ENCODE measurements at places on chromosomes 2 and 18.

DNA sequence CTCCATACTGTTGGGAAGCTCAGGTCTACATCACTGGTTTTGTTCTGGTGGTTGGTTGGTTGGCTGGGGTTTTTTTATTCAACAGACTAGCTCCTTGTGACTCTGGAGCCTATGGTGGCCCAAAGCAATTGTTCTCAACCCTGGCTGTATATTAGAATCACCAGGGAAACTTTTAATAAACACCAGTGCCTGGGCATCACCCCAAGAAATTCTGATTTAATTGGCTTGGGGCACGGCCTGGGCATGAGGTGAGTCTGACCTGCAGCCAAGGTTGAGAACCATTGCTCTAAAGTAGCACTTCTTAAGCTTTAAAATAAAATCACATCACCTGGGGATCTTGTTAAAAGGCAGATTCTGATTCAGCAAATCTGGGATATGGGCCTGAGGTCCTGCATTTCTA lies 184.1 kb downstream of the C1D start:
- DNase-seq = no peak

DNA sequence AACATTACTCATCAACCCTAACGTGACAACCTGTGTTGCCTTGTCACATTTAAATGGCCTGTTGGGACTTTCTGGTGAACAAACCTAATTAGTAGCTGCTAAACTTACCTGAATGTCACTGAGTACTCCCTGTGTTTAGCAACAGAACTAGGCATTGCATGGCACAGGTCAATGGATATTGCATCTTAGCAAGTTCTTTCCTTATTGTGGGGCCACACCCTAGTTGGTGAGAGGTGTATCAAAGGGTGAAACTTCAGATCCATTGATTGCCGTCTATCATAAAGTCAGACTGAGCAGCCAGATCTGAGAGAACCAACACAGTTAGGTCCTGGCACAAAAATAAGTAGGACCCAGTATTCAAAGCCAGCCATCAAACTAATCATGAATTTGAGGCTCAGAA lies 29.8 kb upstream of the ZNF385B start:
- DNase-seq = no peak

DNA sequence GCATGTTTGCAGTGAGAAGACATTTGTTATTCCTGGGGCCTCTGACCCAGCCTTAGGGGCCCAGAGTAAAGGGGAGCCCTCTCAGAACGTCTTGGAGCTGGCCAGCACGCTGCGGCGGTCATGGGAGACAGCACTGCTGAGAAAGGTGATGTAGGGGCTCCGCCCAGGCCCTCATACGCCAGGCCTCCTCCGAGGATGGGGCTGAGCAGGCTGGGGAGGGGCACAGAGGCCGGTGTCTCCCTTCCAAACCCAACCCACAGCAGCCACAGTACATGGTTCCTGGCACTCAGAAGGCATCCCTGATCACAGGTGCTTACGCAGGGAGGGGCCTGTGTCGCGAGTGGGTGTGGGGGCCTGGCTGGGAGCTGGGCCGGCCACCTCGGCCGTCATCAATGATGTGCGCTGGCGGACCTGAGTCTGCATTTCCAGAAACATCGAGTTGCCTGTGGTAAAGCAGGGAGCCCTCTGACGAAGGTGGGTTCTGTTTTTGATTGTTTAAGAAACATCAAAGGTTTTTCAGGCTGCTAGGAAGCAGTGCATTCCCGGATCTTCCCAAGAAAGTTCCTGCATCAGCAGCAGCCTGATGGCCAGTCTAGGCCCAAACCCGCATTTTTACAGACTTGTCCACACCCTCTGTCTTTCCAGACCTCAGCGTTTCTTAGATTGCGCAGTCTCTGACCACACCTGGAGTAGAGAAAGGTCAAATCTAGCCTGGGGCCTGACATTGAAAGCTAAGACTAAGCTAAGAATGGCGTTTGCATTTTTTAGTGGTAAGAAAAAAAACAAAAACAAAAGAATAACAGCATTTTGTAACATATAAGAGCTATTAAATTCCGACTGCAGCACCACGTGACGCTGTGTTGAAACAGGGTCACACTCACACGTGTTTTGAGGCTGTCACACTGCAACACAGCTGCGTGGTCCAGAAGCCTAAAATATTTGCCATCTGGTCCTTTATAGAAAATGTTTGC lies 51.2 kb upstream of the PXDN start:
- DNase-seq = no peak

DNA sequence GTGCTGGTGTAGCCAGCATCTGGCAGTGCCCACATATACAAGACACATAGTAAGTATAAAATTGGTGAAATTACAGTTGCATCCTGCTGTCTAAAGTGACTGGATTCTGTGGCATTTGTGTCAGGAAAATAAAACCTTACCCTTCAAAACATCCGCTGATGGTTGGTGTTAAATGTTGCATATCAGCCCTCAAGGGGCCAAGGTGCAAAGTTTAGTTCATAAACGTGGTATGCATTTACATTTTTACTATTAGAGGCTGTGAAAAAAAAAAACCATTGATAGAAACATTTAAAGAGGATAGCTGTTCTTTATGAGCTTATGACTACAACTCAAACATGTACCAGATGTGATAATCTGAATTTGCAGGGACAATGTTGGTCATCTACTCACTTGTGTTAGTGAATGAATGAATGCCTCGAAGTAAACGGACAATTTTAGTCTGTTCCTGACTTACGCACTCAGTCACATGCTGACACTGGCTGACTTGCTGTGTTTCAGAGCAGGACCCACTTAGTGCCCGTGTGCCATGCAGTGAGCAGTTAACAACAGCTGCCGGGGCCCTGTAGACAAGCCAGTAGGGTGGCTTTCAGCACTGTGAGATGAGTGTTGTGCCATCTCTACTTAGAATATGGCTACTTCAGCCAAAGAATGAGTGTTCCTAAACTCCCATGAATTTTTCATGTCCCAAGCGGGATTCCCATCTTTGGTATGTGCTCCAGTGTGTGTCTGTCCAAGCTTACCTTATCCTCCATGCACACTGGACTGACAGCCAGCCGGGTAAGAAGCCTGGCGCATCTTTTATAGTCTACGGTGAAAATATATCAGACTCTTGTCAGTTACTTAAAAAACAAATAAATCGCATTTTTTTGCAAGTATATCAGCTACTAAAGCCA lies 5.3 kb downstream of the ALKAL2 start:
- DNase-seq = no peak

DNA sequence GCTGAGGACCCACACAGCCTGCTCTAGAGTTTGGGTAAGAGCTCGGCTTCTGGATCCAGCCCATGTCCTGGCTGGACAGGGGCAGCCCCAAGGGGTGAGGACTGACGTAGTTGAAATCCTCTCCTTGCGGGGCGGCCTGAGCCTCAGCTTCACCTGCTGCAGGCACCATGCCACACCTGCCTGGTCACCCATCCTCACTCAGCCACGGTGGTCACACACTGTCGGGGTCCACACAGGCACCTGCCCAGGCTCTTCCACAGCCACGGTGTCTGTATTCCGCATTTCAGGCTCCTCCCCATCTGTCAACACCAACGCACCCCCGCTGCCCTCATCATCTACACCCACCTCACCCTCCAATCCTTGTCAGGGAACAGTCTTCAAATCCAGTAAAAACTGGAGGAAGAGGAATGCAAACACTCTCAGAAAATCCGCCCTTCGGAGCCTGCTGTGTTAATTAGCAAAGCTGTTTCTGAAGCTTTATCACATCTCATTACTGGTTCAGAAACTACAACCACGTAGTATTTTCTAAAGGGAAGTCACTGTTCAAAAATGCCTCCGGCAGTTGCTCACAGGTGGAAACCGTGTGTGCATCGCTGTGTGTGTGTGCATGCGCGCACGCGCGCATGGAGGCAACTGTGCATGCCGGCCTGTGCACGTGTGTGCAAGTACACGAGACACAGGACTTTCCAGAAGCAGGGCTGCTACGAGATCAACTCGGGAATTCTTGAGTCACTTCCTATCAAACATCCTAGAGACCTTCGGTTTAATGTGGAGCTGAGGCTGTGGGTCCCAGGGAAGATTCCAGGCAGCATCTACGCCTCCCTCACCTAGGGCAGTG lies 38.2 kb downstream of the SLC66A2 start:
- DNase-seq = no peak

DNA sequence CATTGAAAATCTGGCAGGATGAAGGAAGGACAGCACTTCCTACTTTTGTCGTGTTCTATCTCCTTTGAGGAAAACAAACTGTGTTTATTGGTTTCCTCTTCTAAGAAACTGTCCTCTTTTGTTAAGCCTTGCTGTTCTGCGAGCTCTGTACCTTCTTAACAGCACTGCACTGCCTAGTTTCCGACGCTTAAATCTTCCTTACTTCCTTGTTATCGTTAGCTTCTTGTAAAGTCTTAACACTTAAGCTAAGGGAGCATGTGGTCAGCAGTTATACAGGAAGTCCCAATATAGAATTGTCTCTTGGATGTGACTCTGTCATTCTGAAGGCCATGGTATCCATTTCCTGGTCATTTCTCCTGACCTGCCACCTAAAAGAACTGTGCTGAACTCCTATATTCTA lies 552.8 kb upstream of the NRP2 start:
- no peak for DNase-seq

DNA sequence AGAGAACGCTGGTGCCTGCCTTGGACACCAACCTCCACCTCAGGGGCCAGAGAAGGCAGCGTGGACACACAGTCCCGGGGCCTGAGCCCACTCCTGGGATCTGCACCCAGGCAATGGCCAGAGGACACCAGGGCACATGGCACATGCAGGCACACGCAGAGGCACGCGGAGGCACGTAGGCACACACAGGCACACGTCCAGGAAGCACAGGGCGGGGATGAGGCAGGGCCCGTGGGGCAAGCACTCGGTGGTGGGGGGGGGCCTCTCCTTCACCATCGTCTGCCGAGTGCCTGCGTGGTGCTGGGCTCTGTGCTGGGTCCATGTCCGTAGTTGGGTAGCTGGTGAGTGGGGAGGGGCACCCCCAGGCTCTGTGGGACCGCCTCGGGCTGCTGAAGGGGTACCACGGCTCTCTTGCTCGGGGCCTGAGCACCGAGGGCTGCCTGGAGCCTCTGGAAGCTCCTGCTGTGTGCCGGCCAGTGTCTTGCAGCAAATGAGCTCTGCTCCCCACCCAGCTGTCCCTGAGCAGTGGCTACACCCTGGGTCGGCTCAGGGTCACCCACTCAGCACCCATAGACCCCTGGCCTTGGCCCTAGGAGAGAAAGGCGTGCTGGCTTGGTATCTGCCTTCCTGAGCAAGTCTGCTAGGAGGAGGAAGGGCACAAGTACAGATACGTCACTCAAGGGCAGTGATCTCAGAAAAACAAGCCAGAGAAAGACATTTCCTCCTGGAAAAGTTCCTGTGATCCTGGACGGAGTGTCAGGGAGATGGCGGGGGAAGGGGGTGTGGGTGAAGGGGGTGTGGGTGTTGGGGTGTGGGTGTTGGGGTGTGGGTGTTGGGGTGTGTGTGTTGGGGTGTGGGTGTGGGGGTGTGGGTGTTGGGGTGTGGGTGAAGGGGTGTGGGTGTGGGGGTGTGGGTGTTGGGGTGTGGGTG lies 26.4 kb downstream of the RTP5 start:
- DNase-seq = peak; percentile 74

DNA sequence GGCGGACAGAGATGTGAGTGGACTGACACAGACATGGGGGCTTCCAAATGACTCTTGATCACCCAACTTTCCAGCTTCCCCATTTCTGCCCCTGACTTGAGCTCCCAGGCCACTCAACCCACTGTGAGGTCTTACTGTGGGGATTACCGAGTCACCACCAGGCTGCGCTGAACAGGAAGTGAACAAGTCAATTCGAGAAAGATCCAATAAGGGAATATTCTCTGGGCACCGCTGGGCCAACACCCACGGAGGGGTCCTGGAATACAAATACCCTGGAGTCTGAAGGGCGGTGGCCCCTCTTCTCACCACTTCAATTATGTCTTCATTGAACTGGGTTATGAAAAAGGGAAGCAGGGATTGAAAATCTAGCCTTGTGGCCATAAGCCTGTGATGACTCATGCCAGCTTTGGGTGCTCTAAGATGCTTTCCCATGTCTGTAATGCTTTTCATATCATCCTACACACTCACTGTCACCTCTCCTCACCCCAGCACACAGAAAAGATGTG lies 37.7 kb downstream of the BCL11A start:
- DNase-seq = no peak

DNA sequence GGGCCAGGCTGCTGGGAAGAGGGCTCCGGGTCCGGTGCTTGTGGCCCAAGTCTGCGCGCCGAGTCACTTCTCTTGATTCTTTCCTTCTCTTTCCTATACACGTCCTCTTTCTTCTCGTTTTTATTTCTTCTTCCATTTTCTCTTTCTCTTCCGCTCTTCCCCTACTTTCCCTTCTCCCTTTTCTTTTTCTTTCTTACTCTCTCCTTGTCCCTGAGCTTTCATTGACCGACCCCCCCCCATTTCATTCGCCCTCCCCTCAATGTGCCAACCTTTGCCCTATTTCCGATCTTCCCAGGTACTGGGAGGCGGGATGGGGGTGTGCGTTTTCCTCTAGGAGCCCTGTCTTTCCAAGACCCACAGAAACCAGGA lies 1.8 kb downstream of the ONECUT2 start:
- DNase-seq = no peak

DNA sequence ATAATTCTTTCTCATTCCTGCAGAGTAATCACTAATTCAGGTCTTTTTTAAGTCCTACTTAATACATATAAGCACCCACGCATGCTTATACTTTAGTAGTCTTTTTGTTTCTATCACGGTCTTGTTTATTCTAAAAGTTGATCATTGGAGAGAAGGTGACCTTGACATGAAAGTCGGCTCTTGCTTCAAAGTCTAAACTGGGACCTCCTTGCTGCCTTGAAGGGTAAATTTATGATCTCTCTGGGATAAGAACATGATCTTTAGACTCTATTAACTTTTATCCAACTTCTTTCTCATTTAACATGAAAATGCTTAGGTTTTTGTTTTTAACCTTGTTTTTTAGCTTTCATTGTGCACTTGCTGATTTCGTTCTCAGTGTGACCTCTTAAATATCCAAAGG lies 792.3 kb downstream of the DPP10 start:
- DNase-seq = no peak

GRCh38 chr18:8242151-8242696 lies 367.0 kb upstream of the RAB12 start:
- DNase-seq = no peak

GRCh38 chr2:85439025-85439472 lies 20.5 kb downstream of the SH2D6 start:
- no peak for DNase-seq
